Activated CD4-positive, alpha-beta T cell treated with anti-CD3 and anti-CD28 coated beads, Interleukin-2, Interleukin-4, amounts not matched to agents 100 ng/mL and 50 ng/mL, durations not matched to agents 16 hours and 8 hours (primary cell): ENCODE measurements at places on chromosomes 12 and 14.

- DNase-seq, result no peak
Observed at GRCh38 chr12:12003609-12004008, 67.1 kb upstream of the BCL2L14 start.

DNA sequence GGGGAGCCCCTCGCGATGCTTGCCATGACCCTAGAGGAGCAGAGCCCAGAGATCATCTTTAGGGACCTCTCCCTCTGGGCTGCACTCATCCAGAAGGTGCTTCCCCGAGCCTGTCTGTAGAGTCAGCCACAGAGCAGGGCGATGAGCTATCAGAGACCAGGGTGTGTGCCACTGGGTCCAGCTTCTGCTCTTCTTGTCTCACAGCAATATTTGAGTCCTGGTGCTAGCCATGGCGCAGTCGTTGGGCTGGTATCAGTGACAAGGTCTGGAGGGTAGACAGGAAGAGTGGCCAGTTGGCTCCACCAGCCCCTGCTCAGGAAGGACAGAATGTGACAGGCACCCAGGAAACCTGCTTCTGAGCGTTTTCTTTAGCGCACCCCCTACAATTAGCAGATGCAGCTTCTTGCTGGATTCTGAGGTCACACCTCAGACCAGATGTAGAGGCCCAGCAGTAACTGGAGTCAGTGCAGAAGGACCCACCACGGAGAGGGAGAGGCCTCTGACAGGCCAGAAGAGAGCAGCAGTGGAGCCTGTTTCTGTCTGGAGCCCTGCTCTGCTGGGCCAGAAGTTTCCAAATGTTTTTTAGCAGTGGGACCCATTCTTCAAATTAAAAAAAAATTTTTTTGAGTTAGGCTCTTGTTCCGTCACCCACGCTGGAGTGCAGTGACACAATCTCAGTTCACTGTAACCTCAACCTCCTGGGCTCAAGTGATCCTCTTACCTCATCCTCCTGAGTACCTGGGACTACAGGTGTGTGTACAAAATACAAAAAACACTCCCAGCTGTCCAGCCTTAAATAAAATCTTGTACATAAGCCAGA, 23.7 kb downstream of the ANKRD9 start:
- no peak for DNase-seq

DNA sequence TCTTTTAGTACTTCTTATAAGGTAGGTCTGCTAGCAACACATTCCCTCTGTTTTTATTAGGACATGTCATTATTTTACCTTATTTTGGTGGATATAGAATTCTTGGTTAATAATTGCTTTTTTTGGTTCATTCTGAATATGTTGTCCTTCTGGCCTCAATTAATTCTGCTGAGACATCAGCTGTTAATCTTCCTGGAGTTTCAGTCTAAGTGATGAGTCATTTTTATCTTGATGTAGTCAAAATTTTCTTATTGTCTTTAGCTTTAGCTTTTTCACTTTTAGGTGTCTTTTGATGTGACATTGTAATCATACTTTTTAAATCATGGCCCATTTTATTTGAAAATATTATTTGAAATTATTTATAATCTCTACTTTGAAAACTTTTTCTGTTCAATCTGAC, 104.9 kb upstream of the PMCH start:
- DNase-seq, result no peak

DNA sequence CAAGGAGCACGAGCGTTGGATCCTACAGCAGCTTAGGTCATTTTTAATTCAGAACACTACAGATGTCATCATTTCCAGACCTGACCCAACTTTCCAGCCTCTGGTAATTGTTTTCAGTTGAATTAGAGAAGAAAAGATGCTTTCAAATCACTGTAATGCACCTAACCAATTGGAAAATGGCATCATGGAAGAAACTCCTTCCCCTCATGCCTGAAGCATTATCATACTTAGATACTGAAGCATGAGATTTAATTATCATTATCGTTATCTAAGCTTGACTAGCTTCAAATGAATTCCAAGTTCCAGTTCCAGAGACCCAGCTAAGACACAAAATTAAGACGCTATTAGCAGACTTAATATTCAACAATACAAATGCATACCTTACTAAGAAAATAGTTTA, 299.3 kb downstream of the TMEM132D start:
- no peak for DNase-seq

GRCh38 chr14:82710267-82710841, 1176.7 kb upstream of the SEL1L start:
- peak; percentile 50 for DNase-seq

GRCh38 chr14:34035177-34035933, 84.5 kb upstream of the EGLN3 start:
- no peak for DNase-seq
